ENCODE measurements at places on chromosomes 3 and 15.

DNA sequence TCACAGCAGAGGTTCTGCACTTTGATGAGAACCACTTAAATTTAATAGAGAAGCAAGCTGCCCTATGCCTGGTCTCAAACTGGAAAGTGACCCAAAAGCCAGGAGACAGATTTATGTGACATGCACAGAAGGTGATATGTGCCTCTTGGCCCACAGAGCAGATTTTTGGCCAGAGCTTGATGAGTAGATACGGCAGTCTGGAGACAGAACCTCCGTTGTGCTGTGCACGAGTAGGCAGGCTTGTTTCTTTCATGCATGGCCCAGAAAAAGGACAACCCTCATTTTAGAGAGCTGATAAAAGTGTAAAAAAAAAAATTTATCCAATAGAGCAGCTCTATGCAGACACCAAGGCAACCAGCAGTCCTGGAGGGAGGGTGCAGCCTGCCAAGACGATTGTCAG is 423.1 kb downstream of the CNTN6 start:
- DNase-seq, result no peak

- no peak for DNase-seq
Measured at GRCh38 chr3:5226783-5227182, 39.3 kb downstream of the EDEM1 start.

- DNase-seq, result no peak
Measured at GRCh38 chr15:101149864-101150722, 101.8 kb downstream of the CHSY1 start.

- no peak for DNase-seq
Measured at GRCh38 chr3:52703341-52703740, 2.2 kb downstream of the GLT8D1 start.

DNA sequence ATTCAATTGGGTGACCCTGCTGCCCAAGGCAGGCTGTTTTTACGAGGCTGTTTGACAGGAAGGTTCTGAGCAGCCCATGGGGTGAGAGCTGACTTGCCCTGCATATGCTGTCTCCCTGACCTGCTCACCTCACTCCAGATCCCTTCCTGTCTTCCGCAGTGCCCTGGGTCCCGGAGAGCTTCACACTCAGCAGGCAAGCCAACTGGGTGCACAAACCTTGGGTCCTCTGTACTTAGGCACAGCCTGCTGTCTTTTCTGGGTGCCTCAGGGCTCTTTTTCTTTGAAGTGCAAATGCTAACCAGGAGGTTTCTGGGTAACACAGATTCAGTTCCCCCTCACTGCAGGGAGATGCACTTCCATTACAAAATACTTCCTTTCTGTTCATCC is 32.8 kb downstream of the ZXDC start:
- DNase-seq, result no peak

All from stimulated activated CD8-positive, alpha-beta memory T cell treated with anti-CD3 and anti-CD28 coated beads, Interleukin-4, amount 100 ng/mL, for 1 hour (primary cell).